ENCODE measurements at places on chromosomes 13 and 19.

DNA sequence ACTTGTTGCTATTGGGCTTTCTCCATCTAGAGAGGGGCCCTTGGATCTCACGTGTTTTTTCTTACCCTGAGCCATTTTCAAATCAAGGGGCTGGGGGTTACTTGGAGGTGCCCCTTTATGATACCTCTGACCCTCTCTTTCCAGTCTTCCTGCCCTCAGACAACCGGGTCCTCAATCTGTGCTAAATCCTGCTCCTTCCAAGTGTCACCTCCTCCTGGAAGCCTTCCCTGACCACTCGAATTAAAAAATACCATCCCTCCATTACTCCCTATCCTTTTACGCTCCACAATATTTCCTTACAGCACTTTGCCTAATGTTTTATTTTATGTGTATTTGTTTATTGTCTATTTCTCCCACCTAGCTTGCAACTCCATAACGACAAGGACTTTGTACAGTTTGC lies 3.3 kb downstream of the KLK8 start:
- no peak for DNase-seq

DNA sequence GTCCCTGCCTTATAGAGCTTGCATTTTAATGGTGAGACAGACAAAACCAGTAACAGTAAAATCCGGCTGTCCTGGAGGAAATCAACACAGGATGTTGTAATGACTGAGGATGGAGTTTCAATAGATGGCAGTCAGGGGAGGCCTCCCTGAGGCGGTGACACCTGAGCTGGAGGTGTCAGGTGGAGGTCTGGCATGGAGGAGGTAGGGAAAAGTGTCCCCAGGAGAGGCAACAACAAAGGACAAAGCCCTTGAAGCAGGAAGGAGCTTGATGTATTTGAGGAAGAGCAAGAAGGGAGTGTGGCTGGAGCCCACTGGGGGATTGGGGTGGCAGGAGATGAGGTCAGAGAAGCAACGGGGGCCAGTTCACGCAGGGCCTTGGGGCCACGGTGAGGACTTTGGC lies 7.8 kb downstream of the GRIN2D start:
- DNase-seq = no peak

GRCh38 chr13:33057019-33057780 lies 41.0 kb downstream of the KL start:
- no peak for DNase-seq

- DNase-seq = no peak
Observed at GRCh38 chr13:45737571-45738017, 35.5 kb downstream of the CBY2 start.

GRCh38 chr13:107801621-107802020 lies 413.7 kb downstream of the LIG4 start:
- DNase-seq = no peak

Data from stimulated activated CD4-positive, alpha-beta T cell treated with anti-CD3 and anti-CD28 coated beads, Interleukin-15, amount 100 ng/mL, for 1 hour (primary cell).